ENCODE measurements at places on chromosomes 4 and X. TPM values are rescaled to one million over a fixed set of nuclear protein-coding genes. Genes with fewer than 3 reads are reported as not detected.

- no peak for DNase-seq
These were observed 43.1 kb upstream of the FREM3 start for GRCh38 chr4:143743591-143743990.

Gene TMEM154
- 3.5 TPM for total RNA-seq

Gene SNCA
- total RNA-seq = 1.2 TPM

- DNase-seq = peak; percentile 36
These were observed 39.8 kb upstream of the NAP1L5 start for GRCh38 chr4:88737307-88737941.

Gene PKD2
- 9.2 TPM for total RNA-seq

DNA sequence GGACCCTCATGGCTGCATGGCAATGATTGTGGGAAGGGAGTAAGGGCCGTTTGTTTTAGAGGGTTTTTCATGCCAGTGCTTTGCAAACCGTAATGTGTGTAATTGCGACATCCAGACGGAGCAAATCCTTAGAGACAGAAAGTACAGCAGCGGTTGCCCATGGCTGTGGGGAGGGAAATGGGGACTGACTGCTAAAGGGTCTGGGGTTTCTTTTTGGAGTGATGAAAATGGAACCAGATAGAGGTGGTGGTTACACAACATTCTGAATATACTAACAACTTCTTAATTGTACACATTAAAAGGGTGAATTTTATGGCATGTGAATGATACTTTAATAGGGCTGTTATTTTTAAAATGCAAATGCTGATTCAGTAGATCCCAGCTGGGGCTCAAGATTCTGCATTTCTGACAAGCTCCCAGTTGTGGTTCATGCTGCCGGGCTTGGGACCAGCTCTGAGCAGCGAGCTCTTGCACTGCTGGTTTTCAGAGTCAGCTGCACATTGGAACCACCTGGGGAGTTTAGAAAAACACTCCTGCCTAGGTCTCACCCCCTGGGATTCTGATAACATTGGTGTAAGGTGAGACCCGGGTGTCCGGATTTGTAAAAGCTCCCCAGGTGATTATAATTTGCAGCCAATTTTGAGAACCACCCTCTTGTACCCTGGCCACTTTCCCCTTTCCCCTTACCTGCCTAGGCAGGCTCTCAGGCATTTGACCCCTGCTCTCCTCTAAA lies 47.7 kb downstream of the PRPS1 start:
- no peak for DNase-seq

Gene TMPRSS11B
- total RNA-seq = not detected

DNA sequence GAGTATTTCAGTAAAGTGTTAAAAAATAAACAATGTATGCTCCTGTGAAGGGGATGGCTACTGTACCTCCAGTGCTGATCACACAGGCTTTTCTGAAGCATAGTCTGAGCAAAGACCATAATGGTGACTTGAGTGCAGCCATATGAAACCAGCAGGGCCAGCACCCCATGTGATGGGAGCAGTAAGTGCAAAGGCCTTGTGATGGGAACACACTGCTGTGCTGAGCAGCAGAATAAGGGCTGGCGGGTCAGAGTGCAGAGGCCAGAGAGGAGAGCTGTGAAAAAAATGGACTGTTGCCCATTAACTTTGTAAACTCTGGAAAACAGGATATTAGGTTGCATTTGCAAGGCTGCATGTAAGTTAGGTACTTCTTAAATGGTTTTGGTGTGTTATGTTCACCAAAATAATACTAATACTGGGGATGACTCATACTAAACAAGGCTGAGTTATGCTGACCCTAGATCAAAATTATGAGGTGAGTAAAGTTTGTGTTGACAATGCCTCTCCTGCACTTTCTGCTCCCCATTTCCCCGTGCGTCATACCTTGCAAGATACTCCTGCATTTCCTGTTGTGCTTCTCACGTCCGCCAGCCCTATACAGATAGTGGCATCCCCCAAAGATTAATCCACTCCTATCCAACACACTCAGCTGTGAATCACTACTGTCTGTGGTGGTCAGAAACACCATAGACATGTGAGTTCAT lies 67.0 kb upstream of the FAM9A start:
- no peak for DNase-seq

Gene SPACA5
- not detected for total RNA-seq

Gene GAGE12H
- total RNA-seq = not detected

Gene STK26
- 19.2 TPM for total RNA-seq

Gene NCBP2L
- total RNA-seq = not detected

Gene CD99
- 168 TPM for total RNA-seq

- DNase-seq = no peak
These were observed 305.4 kb upstream of the F9 start for GRCh38 chrX:139224953-139225665.

DNA sequence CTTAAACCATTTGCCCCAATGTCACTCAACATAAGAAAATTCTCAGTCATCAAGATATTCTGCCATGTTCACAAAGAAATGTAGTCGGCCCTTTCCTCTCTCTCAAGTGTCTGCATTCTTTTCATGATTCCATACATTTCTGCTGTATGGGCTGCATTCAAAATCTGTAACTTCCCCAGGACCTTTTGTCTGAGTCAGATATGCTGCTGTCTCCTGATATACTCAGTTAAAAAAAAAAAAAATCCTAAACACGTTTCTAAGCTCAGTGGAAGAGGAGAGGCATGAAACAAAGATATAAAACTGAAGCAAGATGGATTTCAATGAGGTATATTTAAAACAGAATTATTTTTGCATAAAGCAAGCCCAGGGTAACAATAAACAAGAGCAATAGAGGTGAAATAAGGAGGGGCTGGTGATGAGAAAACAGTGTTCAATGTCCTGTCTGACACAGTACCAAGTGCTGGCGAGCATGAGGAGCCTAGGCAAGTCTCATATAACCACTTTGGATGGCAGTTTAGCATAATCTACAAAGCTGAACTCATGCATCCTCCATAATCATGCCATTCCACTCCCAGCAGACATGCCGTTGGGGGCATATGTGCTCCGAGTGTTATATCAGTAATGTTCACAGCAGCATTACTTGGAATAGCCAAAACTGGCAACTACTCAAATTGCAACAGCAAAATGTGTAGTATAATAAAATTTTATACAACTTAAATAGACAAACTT lies 76.7 kb downstream of the MANBA start:
- DNase-seq = no peak

GRCh38 chr4:169079942-169080827 lies 70.1 kb upstream of the CBR4 start:
- DNase-seq = peak; percentile 29

GRCh38 chrX:130704053-130705038 lies 198.7 kb downstream of the ENOX2 start:
- no peak for DNase-seq

DNA sequence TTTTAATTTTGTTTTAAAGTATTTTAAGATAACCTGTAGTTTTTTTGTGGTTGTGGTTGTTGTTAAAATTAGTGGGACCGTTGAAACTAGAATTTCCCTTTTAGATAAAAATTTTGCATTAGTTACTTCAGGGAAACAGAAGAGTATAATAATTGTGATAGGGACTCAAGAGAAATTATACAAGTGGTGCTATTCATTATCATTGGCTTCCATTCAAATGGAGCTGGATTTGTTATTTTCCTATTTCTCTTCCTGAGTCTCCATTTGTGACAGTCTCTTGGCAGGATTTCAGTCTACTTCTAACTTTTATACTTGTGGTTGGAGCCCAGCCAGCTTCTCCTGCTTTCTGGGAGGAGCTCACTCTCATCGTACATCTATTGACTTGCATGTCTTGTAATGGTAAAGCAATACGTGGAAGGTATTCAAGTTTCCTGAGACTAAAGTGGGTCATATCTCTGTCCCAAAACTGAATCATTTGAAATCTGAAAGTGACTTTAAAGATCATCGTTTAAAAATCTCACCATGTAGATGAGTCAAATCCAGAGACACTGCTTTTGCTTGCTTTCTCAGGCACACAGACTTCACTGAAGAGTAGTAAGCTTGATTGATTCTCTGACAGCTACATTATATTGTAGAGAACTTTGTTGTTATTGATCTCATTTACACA lies 155.8 kb downstream of the RPA4 start:
- DNase-seq = peak; percentile 36

Gene HSPA4L
- 17.7 TPM for total RNA-seq

Gene GSX2
- total RNA-seq = not detected

DNA sequence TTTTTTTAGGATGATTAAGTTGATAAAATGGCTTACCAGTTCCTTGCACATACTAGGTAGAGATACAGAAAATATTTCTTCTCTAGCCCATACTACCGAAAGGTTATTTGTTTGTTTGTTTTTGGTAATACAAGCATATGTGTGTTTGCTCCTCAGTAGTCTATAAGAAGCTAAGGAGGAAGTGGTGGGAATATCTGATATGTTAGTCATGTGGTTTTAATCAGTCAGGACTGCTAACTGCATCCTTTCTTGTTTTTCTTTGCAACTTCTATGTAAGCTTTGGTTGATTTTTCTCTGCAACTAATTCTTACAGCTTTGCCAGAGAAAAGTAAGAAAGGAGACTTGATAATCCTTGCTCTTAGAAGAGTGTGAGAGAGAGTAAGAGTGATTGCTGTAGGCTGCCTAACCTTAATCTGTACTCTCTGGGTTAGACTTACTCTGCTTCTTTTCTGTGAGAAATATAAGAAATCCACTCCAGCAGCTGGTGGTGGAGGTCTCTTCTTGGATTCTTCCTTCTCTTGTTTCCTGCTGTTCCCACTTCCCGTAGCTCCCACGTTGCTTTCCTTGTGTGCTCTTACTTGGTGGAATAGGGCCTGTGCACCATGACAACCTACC lies 28.3 kb downstream of the SEPTIN11 start:
- no peak for DNase-seq

- no peak for DNase-seq
These were observed 39.3 kb upstream of the HPGD start for GRCh38 chr4:174561560-174561959.

- peak; percentile 31 for DNase-seq
These were observed at the start of gene ARHGEF9 for GRCh38 chrX:63784902-63785707. Gene ARHGEF9 (minus strand): TSS chrX:63785214. CDS start chrX:63785145, 69 bp downstream.

DNA sequence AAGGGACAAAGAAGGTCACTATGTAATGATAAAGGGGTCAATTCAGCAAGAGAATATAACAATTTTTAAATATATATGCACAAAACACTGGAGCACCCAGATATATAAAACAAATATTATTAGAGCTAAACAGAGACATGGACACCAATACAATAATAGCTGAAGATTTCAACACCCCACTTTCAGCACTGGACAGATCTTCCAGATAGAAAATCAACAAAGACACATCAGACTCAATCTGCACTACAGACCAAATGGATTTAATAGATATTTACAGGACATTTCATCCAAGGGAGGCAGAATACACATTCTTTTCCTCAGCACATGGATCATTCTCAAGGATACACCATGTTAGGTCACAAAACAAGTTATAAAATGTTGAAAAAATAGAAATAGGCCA lies 111.4 kb downstream of the SOX3 start:
- DNase-seq = no peak

DNA sequence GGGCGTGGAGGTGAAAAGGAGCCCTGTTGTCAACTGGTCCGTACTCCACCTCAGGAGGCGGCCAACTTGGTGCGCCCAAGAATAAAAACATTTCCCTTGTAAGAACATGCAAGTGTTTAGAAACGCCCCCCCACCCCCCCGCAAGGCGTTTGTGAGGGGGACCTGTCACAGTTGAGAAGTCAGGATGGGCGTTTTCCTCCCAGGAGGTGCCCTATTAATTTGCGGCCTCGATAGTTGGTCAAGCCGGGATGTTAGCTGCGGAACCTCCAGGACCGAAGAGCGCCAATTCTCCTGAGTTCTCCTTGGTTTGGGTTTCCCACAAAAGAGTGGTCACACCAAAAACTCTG lies 651 bp upstream of the SAP30 start:
- no peak for DNase-seq

DNA sequence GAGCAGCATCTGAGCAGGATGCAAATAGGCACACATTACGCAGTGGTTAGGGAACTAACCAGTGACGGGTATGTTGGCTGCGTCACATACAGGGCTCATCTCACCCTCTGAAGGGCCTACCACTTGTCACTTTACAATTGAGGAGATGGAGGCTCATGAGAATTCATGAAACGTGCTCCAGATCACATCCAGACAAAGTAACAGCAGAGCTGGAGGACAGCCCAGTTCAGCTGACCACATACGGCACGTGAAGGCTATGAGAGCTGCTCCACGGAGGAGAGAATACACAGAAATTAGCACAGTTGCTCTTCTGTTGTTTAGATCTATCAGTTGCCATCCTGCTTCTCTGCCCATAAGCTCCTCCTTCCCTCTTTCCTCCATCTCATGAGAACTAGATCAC lies 78.4 kb downstream of the FAM9B start:
- DNase-seq = no peak

DNA sequence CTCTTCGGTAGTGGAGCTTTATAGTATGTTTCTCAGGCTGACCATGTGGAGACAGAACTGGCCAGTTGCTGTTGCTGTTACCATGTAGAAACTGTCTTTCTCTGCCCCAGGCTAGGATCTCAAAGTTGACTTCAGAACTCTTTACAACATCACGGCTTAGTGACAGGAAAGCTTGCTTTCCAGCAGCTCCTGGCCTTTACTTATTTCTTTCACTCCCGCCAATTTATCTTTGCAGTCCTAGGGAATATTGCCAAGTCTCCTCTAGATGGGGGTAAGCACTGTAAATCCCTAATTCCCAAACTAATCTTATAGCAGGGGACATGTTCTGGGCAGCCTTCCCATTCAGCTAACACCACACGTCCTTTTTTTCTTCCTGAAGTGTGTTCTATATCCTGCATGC lies 631.6 kb downstream of the SPRY1 start:
- DNase-seq = no peak

Gene EDA
- total RNA-seq = 1.6 TPM

GRCh38 chr4:125353131-125353530 lies 38.4 kb downstream of the FAT4 start:
- DNase-seq = no peak

GRCh38 chr4:108060164-108060563 lies 70.5 kb downstream of the HADH start:
- no peak for DNase-seq

- DNase-seq = no peak
These were observed 59.3 kb downstream of the TSPAN7 start for GRCh38 chrX:38620623-38621022.

Gene CPZ
- 1.2 TPM for total RNA-seq

DNA sequence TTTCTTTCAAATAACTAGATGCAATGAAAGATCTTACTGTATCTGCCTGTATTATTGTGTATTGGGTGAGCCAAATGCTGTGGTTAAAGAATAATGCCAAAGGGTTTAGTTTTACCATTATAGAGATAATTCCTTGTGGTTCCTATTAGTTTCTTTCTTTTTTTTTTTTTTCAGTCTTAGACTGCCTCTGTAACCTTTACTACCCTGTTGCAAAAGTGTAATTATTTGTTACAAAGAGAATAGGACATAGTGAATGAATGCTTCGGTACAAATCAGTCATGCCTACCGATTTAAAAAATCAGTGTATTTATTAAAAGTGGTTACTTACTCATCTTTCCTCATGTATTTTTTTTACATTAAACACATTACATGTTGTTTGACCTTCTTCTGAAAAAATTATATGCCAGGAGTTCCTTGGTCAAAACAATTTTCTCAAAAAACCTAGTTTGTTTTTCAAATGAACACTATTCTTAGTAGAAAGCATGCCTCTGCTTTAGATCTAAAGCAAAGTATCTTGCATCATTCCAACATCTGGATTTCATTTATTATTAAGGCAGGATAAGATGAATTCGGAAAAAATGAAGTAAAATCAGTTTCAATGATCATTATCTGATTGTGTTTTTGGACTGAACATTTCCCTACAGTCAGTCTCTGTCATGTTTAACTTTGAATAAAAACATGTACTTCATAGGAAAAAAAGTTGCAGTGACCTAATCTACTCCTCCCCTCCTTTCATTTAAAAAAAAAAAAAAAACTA lies 21.2 kb upstream of the SYNPO2 start:
- no peak for DNase-seq

GRCh38 chr4:148716431-148717052 lies 274.3 kb upstream of the NR3C2 start:
- DNase-seq = no peak
